ENCODE measurements at places on chromosomes 11 and 22.

- DNase-seq, result no peak
These were observed 13.7 kb downstream of the APBB1 start for GRCh38 chr11:6405052-6405667.

- no peak for DNase-seq
These were observed 3.2 kb upstream of the TRPC6 start for GRCh38 chr11:101586965-101587364.

DNA sequence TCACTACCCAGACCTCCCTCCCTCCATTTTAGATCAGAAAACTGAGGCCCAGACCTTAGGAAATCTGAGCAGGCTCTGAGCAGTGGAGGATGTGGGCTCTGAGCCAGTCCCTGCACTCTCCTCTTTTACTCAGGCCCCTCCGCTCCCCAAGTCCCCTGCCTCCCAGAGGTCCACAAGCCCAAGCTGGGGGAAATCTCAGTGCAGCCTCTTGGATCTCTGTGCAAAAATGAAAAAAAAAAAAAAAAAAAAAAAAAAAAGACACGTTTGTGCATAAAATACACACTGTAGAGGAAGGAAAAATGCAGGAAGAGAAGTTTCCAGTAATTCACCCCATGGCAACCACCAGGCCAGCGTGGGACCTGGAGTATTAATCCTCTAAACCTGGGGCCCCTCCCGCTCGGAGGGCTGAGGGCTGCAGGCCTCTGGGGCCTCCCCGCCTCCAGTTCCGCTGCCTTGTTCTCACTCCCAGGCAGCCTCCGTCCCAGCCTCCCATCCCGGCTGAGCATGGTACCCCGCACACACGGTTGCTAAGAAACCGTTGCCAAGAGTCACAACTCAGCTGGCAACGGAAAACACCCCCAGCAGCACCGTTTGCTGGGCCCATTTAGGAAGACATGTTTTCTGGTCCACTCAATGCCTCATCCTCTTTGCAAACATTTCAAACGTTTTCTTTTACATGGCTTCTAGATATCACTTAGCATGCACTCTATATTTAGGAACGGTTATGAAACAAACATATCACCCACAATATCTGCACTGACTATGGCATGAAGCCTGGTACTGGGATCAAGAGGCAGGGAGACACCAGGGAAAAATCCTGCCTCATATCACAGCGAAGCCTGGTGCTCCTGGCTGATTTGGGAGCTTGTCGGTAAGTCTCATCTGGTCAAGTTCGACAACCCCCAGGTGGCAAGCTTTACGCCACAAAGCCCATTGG, 227.5 kb downstream of the CTTN start:
- DNase-seq, result no peak

- DNase-seq, result no peak
These were observed 13.0 kb downstream of the ACO2 start for GRCh38 chr22:41481925-41482318.

- DNase-seq, result no peak
These were observed 994 bp downstream of the PPP6R3 start for GRCh38 chr11:68461575-68461917.

DNA sequence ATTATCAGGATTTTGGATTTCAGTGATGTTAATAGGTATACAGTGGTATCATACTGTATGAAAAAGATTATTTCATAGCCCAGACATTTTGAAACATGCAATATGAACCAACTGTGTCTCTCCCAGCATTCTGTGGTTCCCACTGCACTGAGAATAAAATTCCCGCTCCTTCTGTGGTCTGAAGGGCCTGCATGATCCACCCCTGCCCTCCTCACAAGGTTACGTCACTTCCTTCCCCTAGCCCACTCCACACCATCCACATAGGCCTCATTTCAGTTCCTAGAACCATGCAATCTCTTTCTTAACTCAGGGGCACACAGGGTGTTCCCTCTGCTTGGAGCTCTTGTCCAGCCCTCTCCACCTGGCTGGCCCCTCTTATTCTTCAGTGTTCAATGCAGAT, 103.1 kb downstream of the TSPAN18 start:
- no peak for DNase-seq

Measured in NCI-H1092 (cell line).